ENCODE measurements at places on chromosomes 7 and 10.

DNA sequence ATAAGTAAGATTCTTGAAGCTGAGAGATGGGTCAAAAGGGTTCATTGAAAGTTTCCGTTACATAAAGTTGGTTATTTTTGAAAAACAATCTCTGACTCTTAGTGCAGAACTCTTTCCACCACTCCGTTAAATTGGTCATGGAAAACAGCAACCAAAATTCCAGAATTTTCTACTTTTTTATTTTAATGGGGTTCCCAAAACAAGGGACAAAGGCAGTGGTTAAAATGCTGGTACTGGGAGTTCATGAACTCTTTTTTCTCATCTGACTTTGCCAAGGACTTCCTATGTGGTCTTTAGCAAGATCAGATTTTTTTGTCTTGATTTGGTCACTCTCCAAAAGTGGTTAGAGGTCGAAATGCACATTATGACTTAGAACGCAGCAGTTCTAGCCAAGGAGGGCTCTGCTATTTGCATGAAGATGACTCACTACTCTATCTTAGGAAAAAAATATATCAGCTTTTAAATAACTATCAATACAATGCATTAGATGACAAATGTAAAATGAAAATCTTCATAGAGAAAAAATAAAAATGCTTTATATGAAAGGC lies 145.7 kb downstream of the REEP3 start:
- no peak for DNase-seq

GRCh38 chr7:48084727-48085432 lies 4.2 kb upstream of the UPP1 start:
- no peak for DNase-seq

GRCh38 chr7:131302876-131303707 lies 24.6 kb upstream of the MKLN1 start:
- no peak for DNase-seq

GRCh38 chr7:107025449-107026103 lies 18.9 kb upstream of the PRKAR2B start:
- DNase-seq = no peak

DNA sequence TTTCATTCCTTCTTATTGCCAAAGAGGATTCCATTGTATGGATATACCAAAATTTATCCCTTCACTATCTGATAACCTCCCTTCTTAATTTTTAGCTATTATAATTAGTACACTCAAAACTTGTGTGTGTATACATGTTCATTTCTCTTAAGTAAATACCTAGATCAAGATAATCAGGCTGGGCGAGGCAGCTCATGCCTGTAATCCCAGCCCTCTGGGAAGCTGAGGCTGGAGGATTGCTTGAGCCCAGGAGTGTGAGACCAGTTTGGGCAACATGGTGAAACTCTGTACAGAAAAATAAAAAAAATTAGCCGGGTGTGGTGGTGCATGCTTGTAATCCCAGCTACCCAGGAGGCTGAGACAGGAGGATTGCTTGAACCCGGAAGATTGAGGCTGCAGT lies 15.8 kb upstream of the ACHE start:
- no peak for DNase-seq

GRCh38 chr10:89515031-89515841 lies 20.2 kb downstream of the SLC16A12 start:
- no peak for DNase-seq

- no peak for DNase-seq
Observed at GRCh38 chr10:29753283-29753682, 118.5 kb upstream of the SVIL start.

DNA sequence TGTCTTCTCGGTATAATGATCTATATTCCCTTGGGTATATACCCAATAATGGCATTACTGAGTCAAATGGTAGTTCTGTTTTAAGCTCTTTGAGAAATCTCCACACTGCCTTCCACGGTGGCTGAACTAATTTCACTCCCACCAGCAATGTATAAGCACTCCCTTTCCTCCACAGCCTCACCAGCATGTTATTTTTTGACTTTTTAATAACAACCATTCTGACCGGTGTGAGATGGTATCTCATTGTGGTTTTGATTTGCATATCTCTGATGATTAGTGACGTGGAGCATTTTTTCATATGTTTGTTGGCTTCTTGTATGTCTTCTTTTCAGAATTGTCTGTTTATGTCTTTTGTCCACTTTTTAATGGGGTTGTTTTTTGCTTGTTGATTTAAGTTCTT lies 33.6 kb downstream of the KIAA1217 start:
- no peak for DNase-seq

GRCh38 chr10:32112055-32112454 lies 55.8 kb upstream of the KIF5B start:
- DNase-seq = no peak

- DNase-seq = no peak
Observed at GRCh38 chr10:33780961-33781360, 446.5 kb upstream of the NRP1 start.

- DNase-seq = no peak
Observed at GRCh38 chr10:113681533-113682470, 2.1 kb downstream of the CASP7 start.

DNA sequence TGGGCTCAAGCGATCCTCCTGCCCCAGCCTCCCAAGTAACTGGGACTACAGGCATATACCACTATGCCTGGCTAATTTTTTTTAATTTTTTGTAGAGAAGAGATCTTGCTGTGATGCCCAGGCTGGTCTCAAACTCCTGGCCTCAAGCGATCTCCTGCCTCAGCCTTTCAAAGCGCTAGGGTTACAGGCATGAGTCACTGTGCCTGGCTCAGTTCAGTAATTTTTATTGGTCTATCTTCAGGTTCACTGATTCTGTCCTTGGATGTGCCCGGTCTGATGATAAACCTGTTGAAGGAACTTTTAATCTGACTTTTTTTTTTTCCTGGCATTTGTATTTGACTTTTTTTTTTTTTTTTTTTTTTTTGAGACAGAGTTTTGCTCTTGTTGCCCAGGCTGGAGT lies 40.1 kb upstream of the STRIP2 start:
- DNase-seq = no peak

- DNase-seq = no peak
Observed at GRCh38 chr10:75922435-75922834, 491.0 kb downstream of the LRMDA start.

GRCh38 chr7:39910108-39910869 lies 39.8 kb upstream of the CDK13 start:
- DNase-seq = no peak

DNA sequence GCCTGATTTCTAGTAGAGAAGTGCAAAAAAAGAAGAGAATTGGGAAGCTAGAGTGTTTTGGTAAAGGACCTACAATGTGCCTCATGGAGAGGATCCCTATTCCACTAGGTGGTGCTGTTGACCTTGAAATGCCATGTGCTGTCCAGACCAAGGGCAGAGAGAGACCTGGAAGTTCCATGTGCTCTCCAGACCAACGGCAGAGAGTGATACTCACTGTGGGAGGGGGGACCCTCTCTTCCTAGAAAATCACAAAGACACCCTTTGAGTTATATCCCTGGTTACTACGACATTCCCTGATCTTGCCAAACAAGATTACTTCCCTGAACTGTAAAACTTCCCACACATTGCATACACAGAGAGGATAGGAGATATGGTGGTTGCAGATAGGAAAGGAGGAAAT lies 212.7 kb upstream of the ZNF804B start:
- DNase-seq = no peak

DNA sequence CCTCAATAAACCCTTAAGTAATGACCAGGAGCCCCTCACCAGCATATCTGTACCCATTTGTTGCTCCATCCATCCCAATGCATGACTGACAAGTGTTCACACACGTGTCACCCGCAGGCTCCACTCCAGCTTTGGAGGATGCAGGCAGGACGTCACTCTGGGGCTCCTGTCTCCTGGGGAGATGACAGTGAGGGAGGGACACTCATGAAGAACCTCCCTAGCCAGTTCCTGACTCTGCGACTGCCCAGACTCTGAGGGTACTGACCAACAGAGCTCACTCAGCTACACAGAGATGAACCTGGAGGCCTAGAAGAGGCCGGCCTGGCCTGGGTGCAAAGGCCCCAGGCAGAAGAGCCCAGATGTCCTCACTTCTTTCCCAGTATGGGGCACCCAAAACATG lies 135.1 kb upstream of the RET start:
- DNase-seq = no peak

- no peak for DNase-seq
Observed at GRCh38 chr10:101329341-101330032, 24.5 kb upstream of the BTRC start.

DNA sequence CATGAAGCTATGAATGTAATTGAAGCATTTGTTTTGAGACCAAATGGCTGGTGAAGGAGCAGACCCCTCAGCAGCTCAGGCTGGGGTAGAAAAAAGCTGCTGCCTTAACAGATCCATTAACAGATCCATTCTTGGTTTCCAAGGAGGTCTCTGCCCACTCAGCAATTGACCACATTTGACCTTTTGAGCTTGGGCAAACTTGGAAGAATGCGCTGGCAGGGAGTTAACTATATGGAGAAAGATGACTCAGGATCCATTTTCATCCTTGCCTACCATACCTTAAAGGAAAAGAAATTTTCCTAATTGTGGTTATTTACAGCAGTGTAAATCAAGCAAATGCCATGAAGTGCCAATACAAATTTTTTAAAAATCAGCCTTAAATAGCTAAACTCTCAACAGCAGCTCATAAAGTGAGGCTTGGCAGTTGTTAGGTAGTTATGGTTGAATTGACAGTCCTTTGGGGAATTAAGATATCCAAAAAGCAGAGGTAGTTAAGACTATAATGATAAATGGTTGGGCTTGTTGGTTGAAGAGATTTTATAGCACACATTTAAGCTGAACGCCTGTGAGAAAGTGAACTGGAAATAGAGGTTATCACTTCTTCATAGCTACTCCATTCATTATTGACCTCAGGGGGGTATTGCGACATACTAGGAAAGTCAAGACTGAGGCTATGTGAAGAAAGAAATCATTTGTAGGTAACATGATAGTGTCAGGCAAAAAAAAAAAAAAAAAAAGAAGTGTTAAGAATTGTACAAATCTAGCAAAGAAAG lies 83.9 kb downstream of the MKX start:
- no peak for DNase-seq

GRCh38 chr10:113415246-113415645 lies 137.6 kb upstream of the HABP2 start:
- no peak for DNase-seq
